ENCODE measurements at places on chromosomes 12 and 14.
A peak's percentile ranks its signal among the peaks of the same experiment; 100 is the strongest.

DNA sequence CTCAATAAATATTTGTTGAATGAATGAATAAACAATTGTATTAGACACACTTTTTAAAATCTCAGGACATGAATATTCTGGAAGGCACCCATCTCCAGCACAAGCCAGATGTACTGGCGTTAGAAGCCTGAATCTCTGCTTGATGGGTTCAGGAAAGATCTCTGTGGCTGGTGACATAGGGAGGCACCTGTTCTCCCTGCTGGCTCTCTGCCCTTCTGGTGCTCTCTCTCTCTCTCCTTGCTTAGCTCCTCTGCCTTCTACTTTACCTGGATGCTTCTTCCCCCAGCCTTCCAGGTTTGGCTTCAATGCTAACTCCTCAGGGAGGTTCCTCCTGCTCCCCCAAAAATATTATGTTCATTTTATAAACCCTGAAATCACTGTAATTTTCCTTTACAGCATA is 1.5 kb downstream of the CYP46A1 start:
- DNase-seq = no peak

DNA sequence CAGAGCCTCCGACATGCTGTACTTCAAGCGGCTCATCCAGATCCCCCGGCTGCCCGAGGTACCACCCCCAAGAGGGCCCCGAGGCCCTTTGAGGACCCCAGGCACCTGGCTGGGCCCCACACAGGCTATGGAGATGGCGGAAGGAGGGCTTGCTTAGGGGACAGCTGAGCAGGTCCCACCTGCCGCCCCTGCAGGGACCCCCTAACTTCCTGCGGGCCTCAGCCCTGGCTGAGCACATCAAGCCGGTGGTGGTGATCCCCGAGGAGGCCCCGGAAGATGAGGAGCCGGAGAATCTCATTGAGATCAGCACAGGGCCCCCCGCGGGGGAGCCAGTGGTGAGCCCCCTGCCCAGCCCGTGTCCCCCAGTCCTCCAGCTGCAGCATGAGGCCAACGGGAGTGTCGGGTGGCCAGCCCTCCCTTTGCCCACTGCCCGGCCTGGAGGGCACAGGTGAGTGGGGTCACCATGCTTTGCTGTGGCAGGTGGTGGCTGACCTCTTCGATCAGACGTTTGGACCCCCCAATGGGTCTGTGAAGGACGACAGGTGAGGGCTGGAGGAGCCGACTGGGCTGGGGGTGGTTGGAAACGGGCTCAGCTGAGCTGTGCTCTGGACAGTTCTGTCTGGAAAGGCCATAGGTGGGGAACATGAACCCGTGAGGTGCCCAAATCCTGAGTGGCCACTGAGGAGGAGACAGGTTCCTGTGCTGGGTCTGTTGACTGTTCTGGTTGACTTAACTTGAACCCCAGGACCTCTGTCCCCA is 20.0 kb downstream of the HIP1R start:
- DNase-seq = no peak

DNA sequence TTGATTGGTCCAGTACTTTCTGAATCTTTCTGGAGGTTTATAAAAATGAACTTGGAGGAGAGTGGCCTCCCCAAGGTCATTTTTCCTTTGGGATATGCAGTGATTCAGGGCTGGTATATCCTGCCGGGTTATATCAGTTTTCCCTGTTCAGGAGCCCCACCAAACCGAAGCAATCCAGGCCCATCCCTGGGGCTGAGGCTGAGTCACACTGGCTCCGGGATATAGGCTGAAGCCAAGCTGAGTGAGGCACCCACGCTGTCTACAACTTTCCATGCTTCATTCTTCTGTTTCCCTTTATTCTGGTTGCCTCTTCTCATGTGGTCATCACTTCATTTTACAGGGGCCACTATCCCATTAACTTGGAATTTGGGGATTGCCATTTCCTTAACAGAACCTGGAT is 3.4 kb downstream of the SSPN start:
- no peak for DNase-seq

DNA sequence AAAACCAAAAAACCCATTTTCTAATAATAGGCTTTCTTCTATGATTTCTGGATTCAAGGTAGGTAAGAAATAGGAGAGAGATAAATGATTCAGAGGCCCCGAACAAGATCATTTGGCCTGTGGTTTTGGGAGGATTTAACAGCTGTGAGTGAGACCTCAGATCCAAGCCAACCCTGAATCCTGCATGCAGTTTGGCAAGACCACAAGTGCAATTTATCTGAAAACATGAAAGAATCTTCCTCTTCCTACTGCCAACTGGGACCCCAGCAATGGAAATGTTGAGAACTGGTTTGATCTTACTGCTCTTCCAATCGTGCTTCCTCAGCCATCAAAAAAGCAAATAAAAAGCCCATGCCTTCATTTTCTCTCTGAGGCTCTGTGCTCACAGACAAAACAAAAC is 519.7 kb upstream of the TBX3 start:
- no peak for DNase-seq

DNA sequence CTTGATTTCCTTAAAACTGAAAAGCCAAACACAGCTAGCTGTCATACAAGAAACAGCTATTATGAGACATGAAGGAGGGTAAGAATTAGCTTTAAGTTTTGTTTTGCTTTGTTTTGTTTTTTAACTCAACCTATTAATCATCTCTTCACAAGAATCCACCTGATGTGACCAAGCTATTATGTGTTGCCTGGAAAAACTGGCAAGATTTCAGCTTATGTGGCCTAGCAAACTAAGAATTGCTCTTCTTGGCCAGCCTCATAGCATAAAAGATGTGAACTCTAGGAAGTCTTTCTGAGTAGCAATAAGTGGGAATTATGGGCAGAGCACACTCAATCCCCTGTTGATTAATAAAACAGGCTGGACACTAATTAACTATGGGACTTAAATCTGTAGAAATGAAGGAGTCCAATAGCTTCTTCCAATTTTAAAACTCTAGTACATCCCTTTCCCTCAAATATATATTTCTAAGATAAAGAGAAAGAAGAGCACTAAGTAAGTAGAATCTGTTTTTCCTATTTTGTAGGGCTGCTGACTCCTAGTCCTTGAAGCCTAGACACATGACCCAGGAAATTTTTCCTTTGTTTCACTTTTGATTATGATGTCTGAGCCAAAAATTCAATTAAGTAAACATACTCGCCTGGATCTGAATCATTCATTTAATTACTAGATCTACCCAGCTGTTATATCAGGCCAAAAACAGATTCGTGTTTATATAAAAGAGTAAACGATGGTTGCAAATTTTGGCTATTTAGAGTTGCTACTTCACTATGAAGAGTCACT is 75.7 kb downstream of the GTF2A1 start:
- DNase-seq = no peak

DNA sequence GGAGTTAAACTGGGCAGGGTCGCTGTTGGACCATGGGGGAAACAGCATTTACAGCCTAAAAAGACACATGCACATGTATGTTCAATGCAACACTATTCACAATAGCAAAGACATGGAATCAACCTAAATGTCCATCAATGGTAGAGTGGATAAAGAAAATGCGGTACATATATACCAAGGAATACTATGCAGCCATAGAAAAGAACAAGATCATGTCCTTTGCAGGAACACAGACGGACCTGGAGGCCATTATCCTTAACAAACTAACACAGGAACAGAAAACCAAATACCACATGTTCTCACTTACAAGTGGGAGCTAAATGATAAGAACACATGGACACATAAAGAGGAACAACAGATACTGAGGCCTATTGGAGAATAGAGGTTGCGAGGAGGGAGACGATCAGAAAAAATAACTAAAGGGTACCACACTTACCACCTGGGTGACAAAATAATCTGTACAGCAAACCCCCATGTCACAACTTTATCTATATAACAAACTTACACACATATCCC is 25.0 kb upstream of the SRP54 start:
- no peak for DNase-seq

- no peak for DNase-seq
Observed at GRCh38 chr12:81998761-81999378, 239.7 kb upstream of the PPFIA2 start.

DNA sequence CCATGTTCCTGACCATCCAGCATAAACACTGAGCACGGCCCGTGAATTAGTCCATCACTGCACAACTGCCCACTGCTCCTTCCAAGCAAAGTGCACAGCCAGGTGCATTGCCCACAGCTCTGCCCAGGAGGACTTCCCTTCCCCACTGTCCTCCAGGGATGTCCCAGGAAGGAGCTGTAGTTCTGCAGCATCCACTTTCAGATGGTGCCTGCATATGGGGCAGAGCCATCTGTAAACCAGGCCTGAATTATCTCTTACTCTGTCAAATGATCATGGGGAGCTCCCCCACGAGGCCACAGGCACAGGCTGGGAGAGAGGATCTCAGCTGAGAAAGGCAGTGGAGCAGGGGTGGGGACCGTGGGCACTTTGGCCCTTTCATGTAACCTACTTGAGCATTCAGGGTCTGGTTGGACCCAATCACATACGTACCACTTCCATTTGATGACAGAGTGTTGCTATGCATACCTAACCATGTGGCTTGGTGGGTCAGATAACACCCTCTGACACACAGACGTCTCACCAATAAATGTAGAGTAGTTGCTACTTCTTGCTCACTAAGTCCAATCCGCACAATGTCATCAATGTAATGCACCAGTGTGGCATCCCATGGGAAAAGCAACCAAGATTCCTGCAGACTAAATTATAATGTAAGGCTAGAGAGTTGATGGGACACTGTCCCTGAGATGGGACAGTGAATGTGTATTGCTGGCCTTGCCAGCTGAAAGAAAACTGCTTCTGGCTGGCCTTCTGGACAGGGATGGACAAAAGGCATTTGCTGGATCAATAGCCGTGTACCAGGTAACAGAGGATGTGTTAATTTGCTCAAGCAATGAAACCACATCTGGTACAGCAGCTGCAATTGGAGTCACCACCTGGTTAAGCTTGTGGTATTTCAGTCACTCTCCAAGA is 113.8 kb upstream of the C14orf180 start:
- no peak for DNase-seq

DNA sequence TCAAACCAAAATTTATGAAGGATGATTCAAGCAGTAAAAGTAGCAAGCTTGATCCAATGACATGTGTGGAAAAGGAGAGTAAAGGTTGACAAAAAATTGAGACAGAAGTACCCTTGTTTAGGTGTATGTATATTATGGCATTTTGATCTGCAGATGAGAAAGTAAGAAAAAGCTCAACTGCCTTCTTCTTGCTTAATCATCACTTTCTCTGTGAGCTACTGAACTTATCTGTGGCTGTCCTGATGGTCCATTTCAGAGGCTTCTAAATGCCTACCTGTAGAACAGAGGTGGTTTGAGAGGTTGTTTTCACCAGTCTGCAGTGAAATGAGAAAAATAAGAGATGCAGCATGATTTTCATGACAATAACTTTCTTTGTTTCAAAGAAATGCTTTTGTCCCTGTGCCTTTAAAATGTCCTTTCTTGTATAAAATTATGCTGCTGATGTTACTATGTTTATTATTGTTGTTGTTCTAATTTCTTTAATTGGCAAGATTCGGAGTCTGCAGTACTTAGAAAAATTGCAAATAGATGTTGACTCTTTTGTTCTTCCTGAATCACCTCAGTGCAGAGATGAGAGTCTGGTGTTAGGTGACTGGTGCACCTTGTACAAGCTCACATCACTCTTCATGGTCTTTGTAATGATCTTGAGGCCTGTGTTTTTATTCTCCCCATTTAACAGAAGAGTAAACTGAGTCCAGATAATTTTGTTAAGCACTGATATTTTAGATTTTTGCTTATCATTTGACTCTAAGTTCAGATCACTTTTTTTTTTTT is 821.9 kb downstream of the VRK1 start:
- no peak for DNase-seq

- no peak for DNase-seq
Observed at GRCh38 chr14:93402951-93403350, 27.8 kb upstream of the UNC79 start.

- no peak for DNase-seq
Observed at GRCh38 chr12:127677537-127678131, 589.3 kb upstream of the TMEM132C start.

DNA sequence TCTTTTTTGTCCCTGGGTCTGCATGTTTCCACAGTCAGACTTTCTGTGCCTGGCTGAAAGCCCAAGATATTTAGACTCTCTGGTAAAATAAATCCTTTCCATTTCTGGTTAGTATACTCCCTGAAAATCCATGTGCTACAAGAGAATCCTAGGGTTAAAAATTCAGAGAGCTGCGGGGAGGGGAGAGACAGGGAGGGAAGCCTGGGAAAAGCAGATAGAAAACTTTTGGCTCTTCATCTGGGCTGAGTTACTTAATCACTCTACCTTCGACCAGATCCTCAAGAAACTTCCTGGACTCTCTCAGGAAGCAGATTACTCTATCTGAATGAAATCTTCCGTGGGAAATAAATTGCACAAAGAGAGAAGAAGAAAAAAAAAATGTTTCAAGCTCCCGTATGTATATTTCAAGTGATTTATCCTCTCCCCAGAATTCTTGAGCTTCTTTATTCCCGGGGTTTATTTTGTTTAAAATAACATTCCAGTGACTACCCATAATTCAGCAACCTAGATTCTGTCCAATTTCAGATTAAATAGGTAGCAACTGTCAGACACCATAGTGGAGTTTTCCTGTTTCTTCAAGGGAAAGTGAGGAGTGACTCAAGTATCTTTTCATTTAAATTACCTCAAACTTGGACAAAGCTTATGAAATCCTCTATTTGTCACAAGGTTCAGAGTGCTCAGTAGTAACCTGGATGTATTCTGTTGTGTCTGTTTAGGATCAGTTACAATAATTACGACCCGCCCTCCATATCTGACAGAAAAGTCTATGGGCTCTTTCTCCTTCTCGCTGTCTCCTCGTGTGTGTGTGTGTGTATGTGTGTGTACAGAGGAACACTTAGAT is 163.7 kb downstream of the MYRFL start:
- no peak for DNase-seq

- DNase-seq = peak; percentile 56
Observed at GRCh38 chr12:52156757-52157565, 34.9 kb downstream of the KRT80 start.

- no peak for DNase-seq
Observed at GRCh38 chr14:61542848-61543790, 152.2 kb upstream of the HIF1A start.

DNA sequence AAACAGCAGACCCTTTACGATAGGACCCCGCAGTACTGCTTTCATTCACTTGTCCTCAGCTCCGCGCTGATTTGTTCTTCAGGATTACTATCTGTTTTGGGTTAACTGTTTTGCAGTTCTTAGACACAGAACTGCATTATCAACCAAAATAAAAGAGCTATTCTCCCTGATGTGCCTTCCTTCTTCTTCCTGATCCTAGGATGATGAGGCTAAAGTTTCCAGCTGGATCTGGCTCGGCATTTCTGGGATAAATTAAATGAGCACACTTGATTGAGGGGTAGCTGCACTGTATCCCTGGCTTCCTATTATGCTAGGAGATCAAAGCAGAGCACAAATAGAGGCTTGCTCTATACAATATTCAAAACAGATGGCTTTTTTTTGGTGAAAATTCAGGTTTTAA is 165.7 kb downstream of the FBXL14 start:
- no peak for DNase-seq

DNA sequence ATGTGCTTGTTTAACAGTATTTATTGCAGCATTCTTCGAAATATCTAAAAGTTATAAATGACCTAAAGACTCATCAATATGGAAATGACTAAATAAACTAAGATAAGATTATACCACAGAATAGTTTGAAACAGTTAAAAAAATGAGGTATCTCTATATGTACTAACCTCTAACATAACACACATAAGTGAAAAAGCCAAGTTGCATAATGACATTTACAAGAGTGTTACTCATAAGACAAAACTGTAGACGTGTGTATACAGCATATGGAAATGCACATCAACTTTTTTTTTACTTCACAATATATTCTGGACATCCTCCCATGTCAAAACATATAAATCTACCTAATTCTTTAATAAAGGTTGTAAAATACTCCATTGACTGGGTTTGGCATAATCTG is 22.8 kb downstream of the CPM start:
- DNase-seq = no peak
